ENCODE measurements at places on chromosomes 3 and 15.

DNA sequence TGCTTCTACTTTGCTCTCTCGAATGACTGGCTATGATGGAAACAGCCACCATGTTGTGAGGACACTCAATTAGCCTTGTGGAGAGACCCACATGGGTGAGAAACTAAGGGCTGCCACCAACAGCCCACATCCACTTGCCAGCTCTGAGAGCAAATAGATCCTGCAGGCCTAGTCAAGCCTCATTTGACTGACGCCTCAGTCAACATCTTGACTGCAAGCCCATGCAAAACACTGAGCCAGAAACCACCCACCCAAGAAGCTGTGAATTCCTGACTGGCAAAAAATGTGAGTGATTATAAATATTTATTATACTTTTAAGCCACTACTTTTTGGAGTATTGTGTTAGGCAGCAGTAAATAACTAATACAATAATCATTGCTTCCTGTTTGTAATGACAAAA lies 58.4 kb downstream of the NOX5 start:
- DNase-seq = no peak

DNA sequence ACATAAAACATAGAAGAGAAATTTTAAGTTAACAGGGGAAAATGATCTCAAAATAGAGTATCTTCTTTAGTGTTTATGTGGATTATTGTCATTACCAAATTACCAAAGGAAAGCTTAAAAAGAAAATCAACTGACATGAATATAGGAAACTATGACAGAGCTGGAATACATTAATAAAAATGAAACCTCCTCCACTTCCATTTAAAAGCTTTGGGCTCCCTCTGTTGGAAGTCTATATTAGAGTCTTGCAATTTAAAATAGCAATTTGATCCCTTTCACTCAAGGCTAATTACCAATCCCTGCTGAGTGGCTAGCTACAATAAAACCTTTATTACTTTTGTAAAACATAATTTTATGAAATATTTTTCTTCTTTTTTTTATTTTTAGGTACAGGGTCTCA lies 61.4 kb upstream of the IMPG2 start:
- peak; percentile 75 for DNase-seq

- DNase-seq = no peak
Observed at GRCh38 chr3:149388531-149389417, 11.3 kb upstream of the TM4SF1 start.

- no peak for DNase-seq
Observed at GRCh38 chr3:63192248-63192647, 85.9 kb upstream of the SYNPR start.

- no peak for DNase-seq
Observed at GRCh38 chr3:111081008-111081545, 9.5 kb downstream of the NECTIN3 start.

DNA sequence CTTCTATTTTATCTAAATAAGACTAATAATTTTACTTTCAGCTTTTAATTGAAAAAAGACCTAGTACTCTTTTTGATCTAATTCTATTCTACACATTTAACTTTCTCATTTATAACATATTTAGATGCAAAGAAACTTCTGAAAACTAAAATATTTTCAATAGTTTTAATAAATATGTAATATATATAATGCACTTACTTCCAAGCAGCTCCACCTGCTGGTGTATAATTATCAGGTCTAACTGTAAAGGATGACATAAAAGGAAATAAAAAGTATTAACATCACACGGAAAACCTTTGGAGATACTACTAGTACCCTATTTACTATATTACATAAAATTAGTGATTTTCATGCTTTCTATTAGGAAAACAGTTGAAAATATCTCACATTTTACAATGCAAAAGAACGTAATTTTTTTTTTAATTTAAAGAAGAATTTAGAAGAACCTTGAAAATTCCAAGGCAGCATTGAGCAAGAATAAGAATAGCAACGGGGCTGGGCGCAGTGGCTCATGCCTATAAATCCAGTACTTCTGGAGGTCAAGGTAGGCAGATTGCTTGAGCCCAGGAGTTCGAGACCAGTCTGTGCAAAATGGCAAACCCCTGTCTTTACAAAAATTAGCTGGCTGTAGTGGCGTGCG lies 10.2 kb downstream of the PLSCR5 start:
- no peak for DNase-seq

DNA sequence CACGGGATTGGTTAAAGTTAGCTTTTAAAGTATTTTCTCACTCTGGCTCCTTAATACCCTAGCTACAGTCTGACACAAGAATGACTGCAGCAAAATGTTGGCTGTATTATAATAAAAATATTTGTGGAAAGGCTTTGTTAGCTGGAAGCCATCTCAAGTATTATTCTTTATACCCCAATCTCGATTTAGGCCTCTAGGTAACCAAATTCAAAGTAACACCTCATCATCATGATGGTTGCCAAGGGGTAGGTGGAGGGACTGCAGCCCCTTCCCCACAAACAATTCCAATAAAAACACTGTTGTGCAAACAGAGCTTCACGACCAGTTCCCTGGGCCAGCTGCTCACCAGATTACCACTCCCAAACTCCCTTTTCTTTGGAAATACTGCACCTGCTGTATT lies 759 bp upstream of the GMPS start:
- no peak for DNase-seq

GRCh38 chr3:53238886-53239285 lies 16.9 kb downstream of the TKT start:
- DNase-seq = no peak

DNA sequence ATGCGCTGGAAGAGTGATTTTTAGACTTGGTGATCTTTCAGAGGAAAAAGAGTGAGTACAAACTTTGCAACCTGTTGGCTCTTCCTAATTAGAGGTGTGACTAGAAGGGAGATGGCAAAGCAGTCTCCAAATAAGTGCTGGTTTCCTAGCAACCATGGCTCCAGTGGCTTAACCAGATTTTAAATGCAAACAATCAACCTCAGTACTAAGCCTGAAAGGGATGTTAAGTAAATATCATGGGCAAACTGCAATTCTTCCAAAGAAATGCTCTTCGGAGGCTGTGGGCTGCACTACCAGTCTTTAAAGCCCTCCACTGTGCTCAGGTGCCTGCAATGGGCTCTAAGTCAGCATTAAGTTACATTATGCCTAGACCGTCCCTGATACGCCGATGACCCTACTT lies 678.1 kb upstream of the CCDC54 start:
- DNase-seq = peak; percentile 16

GRCh38 chr3:112685420-112685819 lies 44.5 kb upstream of the CCDC80 start:
- no peak for DNase-seq

DNA sequence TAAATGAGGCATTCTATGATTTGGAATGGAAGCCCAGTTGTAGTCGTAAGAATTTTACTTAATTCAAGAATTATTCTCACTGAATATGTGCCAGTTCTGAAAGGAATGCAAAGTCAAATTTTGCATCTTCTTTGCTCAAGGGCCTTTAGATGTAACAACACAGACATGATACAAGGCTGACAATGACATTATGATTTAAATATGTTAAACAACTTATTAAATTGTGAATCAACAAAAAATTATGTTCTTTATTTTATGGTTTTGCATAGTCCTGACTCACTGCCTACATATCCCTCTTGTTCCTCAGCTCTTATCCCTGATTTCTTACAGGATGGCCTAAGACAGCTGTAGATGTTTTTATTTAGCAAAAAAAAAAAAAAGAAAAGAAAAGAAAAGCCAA lies 170.9 kb upstream of the NR2E3 start:
- no peak for DNase-seq

DNA sequence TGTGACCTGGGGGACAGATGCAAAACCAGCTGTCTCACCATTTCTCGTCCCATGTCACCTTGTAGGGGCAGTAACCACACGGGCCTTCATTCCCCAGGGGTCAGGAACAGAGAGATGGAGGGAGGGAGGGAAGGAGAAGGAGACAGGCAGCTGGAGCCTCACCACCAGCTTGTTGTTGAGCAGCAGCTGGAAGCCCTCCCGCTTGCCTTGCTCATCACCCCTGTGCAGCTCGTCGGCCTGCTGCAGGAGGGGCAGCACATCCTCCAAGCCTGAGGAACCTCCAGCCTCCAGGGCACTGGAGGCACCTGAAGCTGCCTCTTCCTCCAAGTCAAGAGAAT lies 10.3 kb downstream of the RMDN3 start:
- DNase-seq = peak; percentile 98

DNA sequence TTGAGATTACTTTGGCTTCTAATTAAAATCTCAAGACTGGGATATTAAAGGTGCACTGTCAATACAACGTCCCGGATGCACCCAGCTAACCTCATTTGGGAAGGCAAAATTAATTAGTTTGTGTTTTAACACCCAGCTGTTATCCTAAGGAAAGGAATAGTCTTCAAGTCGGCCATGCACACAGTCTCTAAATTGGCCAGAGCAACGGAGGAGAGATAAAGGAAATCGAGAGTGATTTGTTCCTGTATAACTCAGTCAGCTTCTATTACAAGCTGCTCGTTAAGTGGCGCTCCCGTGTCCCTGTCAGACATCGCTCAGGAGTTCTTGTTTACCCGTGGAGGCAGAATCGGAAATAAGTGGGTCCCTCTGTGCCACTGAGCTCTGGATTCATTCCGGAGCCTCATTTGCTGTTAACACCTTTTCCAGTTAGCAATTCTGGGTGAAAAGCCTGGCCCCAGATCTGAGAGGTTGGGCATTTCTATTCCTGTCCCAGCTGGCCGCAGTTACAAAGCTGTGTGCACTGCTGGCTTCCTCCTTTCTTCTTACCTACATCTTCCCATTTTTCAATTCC lies 63.9 kb downstream of the ST8SIA2 start:
- DNase-seq = no peak

DNA sequence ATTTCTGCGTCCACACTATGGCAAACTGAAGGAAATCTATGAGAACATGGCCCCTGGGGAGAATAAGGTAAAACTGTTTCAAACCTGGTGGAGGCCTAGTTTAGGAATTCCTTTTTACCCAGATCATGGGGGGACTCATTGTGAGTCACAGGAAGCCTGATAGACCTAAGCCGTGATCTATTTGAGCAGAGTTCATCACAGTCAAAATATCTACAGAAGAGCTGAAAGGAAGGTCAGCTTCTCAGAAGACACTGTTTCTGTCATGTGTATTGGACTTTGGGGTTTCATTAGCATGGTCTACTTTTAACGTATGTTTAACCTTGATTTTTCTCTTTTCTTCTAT lies 1.3 kb downstream of the PSMD2 start:
- DNase-seq = no peak

DNA sequence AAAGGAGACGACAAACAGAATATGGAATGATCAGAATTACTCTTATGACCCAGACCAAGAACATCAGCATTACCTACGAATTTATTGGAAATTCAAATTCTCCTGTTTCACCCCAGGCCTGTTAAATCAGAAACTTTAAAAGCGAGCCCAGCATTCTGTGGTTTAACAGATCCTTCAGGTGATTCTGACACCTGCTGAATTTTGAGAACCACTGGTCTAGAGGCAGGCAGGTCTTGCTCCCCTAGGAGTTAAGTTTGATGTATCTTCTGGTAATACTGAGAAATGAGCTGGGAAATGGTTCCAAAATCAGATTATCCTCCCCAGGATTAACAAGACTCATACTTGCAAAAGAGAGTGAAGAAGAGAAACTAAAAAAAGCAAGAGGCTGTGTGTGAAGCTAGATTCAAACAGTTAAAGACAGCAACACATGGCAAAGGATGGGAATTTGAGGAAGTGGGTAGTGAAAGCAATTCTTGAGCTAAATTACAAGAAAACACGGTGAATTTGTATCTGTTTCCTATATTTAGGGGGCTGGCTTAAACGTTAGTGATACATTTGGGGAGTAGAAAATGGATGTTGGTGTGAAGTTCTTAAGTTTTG lies 66.0 kb downstream of the FLNB start:
- DNase-seq = no peak

GRCh38 chr15:101841656-101842055 lies 29.7 kb downstream of the OR4F15 start:
- peak; percentile 62 for DNase-seq

- no peak for DNase-seq
Observed at GRCh38 chr15:62649793-62650420, 392.6 kb upstream of the TPM1 start.

GRCh38 chr3:48504051-48504946 lies at the start of gene SHISA5:
Gene SHISA5 (minus strand): TSS chr3:48504174. CDS start chr3:48504094, 80 bp downstream.
- peak; percentile 52 for DNase-seq

DNA sequence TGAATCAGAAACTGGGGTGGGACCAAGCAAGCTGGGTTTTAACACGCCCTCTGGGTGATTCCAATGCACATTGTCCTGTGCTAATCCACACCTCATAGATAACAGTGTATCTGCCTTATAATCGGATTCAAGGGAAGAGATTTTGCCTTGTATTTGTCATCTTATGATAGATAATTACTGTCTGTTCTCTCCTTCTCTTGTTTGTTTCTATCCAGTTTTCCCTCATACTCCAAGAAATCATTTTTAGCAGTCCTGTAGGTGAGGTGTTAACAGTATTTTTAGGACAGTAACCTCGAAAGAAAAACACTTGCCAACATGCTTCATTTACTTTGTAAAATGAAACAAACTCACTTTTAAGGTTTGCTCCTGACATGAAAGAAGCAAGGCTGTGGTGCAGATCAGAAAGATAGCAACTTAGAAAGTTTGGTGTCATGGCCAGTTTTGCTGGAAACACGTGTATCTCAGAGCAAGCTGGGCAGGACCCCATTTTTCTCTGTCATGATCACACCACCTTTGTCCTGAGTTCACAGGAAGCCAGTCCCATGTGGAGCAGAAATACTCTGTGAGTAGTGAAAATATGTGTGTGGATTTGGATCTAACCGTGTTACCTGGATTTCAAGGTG lies 72.6 kb downstream of the TRAK1 start:
- DNase-seq = no peak

DNA sequence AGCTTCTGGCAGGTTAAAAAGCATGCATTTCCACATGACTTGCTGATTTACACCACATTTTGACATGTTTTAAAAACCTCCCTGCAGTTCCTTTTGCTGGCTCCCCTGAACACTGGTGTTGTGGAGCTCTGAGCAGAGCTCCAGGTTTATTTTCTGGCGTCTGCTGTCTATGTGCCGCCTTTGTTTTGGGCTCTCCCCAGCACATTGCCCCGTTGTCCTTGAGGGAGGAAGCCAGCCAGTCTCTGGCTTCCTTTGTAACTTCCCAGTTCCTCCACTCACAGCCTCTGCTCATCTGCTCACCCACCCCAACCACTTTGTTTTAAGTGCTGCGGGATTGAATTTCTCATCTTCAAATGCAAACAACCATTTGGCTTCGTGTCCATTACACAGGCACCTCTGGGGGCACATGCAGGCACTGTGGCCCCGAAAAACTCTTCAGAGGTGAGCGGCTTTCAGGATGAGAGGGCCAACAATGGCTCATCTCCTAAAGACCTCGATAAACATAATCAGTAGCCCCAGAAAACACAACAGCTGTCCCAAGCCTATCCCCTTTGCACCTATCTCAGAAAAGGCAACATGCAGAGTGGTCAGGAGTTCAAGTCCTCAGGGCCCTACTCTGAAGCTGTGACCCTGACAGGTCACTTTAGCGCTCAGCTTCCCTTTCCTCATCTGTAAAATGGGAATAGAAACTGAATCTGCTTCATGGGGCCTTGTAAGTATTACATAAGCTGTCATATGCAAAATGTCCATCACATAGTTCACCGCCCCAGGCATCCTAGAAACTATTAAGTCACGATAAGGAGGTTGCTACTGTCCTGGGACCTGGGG lies 1.3 kb upstream of the MEF2A start:
- DNase-seq = peak; percentile 73
